ENCODE measurements at places on chromosomes 3 and 15. TPM values are rescaled to one million over a fixed set of nuclear protein-coding genes. Genes with fewer than 3 reads are reported as not detected.

RPUSD3 gene
- 39.6 TPM for total RNA-seq

RPL39L gene
- 40.3 TPM for total RNA-seq

GYG1 gene
- total RNA-seq: 45.6 TPM

TOPBP1 gene
- total RNA-seq: 25.3 TPM

PLSCR4 gene
- total RNA-seq: 27.9 TPM

NANOGP8 gene
- total RNA-seq: not detected

DUOXA2 gene
- not detected for total RNA-seq

ILDR1 gene
- total RNA-seq: not detected
